ENCODE measurements at places on chromosomes 4 and X. TPM values are rescaled to one million over a fixed set of nuclear protein-coding genes. Genes with fewer than 3 reads are reported as not detected.

Gene VCX
- not detected for total RNA-seq

Gene HHIP
- not detected for total RNA-seq

Gene NR3C2
- 3.3 TPM for total RNA-seq

Gene DCAF8L1
- not detected for total RNA-seq

Gene CYSLTR1
- 0.23 TPM for total RNA-seq

Gene SPANXC
- not detected for total RNA-seq

Gene MAGEB10
- not detected for total RNA-seq

Gene CLCN5
- total RNA-seq: 3.4 TPM

Gene ADH7
- not detected for total RNA-seq

Gene KDR
- total RNA-seq: not detected

Gene RAP2C
- 28.1 TPM for total RNA-seq

Gene CENPVL3
- 0.23 TPM for total RNA-seq

Gene AKAP4
- not detected for total RNA-seq

Gene NHS
- 12.5 TPM for total RNA-seq

Gene GALNTL6
- total RNA-seq: not detected

Gene GLA
- 52.3 TPM for total RNA-seq

Gene RNF4
- total RNA-seq: 92.1 TPM

Gene SPIN2B
- total RNA-seq: 8.2 TPM

Gene XK
- 0.17 TPM for total RNA-seq

Gene ERVMER34-1
- 0.13 TPM for total RNA-seq

Gene ZNF827
- 30.3 TPM for total RNA-seq

Gene KLHL2
- 25.3 TPM for total RNA-seq

Gene MAGEB3
- total RNA-seq: not detected

Data from activated CD8-positive, alpha-beta memory T cell treated with anti-CD3 and anti-CD28 coated beads for 36 hours (primary cell).